ENCODE measurements at places on chromosomes 3 and 15.

DNA sequence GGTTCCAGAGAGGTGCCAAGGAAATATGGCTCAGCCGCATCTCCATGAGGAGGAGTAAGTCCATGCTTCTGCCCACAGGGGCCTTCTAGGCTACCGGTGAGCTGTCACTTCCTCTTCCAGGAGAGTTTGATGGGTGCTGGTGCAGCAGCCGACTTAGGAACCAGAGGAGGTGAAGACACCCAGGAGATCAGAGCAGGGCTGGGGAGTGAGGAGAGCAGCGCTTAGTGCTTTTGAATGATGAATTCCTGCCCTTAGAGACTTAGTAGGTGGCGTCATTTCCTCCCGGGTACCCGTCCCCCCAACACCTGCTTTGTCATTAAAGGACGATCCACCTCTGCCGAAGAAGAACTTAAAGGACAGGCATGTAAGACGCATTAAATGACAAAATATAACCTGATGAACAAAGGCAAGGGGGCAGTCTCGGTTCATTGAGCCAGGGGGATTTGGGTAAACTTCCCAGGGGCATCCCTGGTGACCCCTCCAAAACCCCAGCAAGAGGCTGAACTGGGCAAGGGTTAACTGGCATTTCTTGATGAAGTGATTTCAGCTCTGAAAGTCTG, 67.6 kb downstream of the HES1 start:
- no peak for DNase-seq

- DNase-seq = no peak
Observed at GRCh38 chr3:159322322-159322939, 520.6 kb downstream of the MFSD1 start.

DNA sequence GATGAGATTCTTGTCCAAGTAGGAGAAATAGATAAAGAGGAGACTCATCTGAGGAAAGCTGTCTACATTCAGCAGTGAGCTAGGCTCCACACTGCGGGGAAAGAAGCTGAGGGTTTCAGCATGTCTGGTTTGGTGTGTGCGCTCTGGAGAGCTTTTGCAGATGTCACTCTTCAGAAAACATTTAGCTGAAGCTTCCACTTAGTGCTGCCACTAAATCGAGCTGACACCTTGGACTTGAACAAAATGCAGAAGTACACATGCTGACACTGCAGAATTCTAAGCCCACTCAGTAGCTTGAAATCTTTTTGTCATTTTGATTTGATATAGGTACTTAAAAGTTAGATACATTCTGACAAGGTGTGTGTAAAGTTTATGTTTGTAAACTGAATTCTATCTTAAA, 32.3 kb upstream of the CRTC3 start:
- DNase-seq = no peak

DNA sequence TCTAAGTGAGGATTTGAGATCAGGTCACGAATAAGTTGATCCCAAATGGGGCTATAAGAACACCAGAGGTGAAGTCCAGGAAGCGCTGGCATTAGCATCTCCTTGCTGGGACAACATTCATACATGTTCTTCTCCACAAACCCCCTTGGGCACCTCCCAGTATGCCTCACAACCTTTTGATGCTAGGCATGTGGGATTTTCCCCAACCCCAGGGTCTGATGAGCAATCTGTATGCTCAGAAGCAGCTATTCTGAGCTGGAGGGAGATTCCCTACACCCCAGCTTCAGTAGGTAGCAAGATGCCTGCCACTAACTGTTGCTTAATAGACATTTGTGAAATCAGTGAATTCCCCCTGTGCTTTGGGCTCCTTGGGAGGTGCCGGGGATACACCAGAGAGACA, 32.2 kb downstream of the SLC6A11 start:
- no peak for DNase-seq

GRCh38 chr15:93987068-93987467, 244.3 kb upstream of the MCTP2 start:
- no peak for DNase-seq

GRCh38 chr3:11507719-11508118, 136.0 kb downstream of the VGLL4 start:
- DNase-seq = no peak

GRCh38 chr3:113534365-113534764, 2.0 kb downstream of the SIDT1 start:
- no peak for DNase-seq

GRCh38 chr3:41975416-41976103, 13.7 kb upstream of the ULK4 start:
- DNase-seq = no peak

- no peak for DNase-seq
Observed at GRCh38 chr3:122678506-122678905, 2.1 kb upstream of the PARP14 start.

GRCh38 chr3:96779810-96780209, 34.6 kb upstream of the EPHA6 start:
- DNase-seq = no peak

- DNase-seq = no peak
Observed at GRCh38 chr15:73752806-73753193, 351 bp downstream of the INSYN1 start.

GRCh38 chr15:58433597-58434333, 2.0 kb downstream of the LIPC start:
- no peak for DNase-seq

- no peak for DNase-seq
Observed at GRCh38 chr3:25252291-25252690, 175.8 kb upstream of the RARB start.

DNA sequence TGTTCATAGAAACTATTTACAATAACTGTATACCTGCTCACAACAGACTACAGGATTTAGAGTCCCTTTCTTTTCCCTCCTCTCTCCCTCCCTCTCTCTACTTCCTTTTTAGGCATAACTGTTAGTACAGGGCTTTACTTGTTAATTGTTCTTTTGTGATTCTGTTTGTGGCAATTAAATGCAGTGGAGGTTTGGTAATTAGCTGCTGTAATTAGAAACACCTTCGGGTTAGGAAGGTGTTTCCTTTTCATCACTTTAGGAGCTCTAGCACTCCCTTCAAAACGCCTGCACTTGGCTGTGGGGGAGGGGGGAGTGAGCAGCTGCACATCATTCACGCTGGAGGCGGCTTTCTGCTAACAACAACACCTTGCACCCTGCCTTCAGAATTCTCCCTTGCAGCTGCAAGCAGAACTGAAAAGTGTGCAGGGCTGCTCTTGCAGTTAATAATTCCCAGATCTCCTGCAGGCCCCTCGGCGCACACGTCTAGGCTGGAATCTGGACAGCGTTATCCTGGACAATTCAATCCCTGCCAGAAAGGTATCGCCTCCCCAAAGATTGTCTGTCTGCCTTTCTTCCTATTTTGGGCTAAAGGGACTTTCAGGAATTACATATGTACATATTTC, 242.6 kb upstream of the RGMA start:
- DNase-seq = no peak

DNA sequence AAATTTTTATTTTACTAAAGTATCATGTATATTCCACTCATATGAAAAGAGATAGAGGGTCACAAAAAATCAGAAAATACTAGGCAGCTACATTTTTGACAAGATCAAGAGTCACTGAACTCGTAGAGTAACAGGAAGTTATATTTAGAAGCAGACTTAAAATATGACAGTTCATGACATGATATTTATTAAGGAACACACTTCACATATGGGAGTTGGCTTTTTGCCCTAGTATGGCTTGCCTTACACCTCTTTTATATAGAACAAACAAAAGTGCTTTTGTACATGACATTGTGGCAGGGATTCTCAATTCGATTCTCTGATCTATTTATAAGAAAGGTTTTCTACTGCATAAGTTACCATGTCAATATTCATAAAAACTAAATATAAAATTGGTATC, 80.1 kb upstream of the GBE1 start:
- DNase-seq = no peak

GRCh38 chr3:187027531-187028278, 97.4 kb downstream of the ST6GAL1 start:
- DNase-seq = no peak

DNA sequence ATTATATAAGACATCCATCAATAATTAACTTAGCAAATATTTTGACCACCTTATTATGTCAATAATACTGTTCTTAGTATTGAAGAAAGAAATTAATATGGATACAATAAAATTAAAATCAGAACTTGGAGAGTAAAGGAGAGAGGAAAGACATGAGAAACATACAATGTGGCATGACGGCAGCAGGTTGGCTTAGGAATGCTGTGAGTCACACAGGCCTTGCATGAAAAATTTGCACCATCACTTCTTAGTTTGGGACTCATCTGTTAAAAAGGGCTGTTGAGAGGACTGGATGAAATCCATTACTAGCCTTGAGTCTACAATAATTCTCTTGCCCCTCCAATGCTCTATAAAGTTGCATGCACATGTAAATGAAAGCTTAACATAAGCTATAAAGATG, 880.8 kb downstream of the ROBO1 start:
- DNase-seq = no peak

- no peak for DNase-seq
Observed at GRCh38 chr3:37922721-37923568, 61.3 kb downstream of the CTDSPL start.

DNA sequence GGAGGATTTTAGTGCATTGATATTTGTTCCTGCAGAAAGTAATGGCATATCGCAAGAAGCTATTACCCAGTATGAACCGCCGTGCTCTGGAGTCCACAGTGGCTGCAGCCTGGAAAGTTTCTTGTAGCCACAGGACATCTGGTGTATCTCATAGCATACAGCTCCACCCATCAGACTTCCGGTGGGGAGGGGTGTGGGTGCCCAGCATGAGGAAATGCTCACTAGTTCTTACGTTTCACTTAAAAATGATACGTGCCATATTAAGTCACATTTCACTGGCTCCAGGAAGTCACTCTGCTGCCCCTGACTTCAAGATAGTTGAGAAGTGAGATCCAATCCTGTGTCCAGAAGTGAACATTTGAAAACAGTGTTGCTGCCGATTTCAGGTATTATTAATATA, 990.4 kb downstream of the GBE1 start:
- no peak for DNase-seq

- no peak for DNase-seq
Observed at GRCh38 chr3:123420416-123420968, 28.4 kb downstream of the ADCY5 start.
